ENCODE measurements at places on chromosomes 16 and 17. TPM values are rescaled to one million over a fixed set of nuclear protein-coding genes. Genes with fewer than 3 reads are reported as not detected.

Gene FAM83G
- polyA plus RNA-seq, result 0.18 TPM

Gene ARHGDIG
- polyA plus RNA-seq, result 0.82 TPM

Gene CLEC3A
- polyA plus RNA-seq, result not detected

Gene SERPINF2
- polyA plus RNA-seq, result 2.4 TPM

Gene ERN2
- polyA plus RNA-seq, result not detected

Gene APRT
- polyA plus RNA-seq, result 54.2 TPM

Gene PSMB3
- 73.3 TPM for polyA plus RNA-seq

Gene ANKRD13B
- polyA plus RNA-seq, result 14.4 TPM

Gene KRT23
- 0.19 TPM for polyA plus RNA-seq

GRCh38 chr17:13518261-13519000 is 83.3 kb downstream of the HS3ST3A1 start:
- DNase-seq, result no peak

DNA sequence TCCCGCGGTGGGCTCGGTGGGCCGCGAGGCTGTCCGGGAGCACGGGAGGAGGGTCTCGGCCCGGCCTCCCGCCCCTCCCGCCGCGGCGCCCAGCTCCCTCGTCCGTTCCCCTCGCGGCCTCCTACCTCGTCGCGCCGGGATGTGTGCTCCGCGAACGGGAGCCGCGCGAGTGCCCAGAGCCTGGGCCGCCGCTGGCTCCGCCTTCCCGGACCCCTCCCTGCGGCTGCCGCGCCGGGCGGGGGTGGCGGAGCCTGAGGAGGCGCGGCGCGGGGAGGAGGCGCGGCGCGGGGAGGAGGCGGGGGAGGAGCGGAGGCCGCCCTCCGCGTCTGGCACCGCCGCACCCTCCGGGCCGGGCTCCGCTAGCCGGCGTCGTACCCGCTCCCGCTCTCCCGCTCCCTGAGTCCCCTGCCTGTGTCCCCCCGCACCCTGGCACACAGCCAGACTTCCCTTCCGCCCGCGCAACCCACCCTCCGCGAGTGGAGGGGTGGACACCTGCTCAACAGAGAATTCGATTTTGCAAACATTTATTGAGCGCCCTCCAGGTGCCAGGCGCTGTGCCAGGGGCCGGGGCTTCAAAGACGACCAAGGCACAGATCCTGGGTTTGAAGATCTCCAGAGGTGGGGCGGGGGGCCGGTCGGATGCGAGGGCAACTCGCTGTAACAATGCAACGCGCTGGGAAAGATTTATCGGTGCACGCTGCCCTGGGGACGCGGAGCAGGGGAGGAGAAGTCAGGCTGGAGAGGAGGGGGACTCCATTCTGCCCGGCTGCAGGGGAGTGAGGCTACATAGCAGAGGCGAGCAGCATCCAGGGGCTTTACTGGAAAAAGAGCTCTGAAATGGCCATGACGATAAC is at the start of gene MPP3:
Gene MPP3 (minus strand): TSS at position 171 of the 854 bp plus-strand sequence. CDS start 1,240 bp downstream, outside the sequence.
- DNase-seq, result no peak

GRCh38 chr17:42866216-42866615 is 15.2 kb downstream of the AOC3 start:
- no peak for DNase-seq

DNA sequence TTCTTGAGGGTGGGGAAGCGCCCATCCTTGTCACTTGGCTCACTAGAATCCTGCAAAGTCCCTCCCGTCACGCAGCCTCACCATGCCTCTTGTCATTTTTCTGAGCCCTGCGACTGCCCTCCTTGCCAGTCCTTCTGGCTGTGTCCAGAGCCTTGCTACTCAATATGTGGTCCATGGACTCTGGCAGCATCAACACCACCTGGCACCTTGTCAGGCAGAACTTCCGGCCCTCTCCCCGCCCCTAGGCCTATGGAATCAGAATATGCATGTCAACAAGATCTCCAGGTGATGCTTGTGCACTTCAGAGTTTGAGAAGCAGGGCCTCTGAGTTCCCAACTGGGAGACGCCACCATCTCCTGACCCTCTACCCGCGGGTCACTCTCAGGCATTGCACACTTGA is 12.1 kb downstream of the PIMREG start:
- DNase-seq, result no peak

GRCh38 chr17:60857556-60858080 is 180.0 kb downstream of the BCAS3 start:
- no peak for DNase-seq

GRCh38 chr17:56707312-56708219 is 114.1 kb downstream of the NOG start:
- no peak for DNase-seq

DNA sequence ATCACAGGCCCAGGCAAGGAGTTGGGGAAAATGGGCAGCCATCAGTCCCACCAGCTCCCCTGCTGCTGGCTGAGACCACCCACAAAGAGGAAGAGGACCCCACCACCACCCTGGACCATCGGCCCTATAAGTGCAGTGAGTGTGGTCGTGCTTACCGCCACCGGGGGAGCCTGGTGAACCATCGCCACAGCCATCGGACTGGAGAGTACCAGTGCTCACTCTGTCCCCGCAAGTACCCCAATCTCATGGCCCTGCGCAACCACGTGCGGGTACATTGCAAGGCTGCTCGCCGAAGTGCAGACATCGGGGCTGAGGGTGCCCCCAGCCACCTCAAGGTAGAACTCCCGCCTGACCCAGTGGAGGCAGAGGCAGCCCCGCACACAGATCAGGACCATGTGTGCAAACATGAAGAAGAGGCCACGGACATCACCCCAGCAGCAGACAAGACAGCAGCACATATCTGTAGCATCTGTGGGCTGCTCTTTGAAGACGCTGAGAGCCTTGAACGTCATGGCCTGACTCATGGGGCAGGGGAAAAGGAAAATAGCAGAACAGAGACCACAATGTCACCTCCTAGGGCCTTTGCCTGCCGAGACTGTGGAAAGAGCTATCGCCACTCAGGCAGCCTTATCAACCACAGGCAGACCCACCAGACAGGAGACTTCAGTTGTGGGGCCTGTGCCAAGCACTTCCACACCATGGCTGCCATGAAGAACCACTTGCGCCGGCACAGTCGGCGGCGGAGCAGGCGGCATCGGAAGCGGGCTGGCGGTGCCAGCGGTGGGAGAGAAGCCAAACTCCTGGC is 3.6 kb downstream of the ZNF646 start:
- DNase-seq, result no peak

DNA sequence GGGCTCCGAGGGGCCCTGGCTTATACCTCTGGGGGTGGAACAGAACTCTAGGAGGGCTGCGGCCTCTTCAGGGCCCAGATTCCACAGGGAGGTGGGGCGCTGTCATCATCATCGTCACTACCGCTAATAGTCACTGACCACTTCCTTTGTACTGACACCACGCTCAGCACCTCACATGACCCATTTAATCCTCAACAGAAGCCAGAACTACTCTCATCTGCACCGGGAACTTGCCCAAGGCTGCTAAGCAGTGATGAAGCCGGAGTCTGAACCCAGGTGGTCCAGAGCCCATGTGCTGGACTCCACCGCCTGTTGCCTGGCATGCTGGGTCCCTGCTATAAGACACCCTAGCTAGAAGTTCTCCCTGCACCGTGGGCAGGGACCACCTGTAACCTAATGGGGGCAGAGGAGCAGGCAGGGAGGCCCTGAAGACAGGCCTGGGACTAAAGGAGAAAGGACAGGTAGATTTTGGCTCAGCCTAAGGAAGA is 12.0 kb downstream of the UNC13D start:
- no peak for DNase-seq

GRCh38 chr16:10828851-10829366 is 10.3 kb upstream of the TVP23A start:
- DNase-seq, result peak; percentile 72

DNA sequence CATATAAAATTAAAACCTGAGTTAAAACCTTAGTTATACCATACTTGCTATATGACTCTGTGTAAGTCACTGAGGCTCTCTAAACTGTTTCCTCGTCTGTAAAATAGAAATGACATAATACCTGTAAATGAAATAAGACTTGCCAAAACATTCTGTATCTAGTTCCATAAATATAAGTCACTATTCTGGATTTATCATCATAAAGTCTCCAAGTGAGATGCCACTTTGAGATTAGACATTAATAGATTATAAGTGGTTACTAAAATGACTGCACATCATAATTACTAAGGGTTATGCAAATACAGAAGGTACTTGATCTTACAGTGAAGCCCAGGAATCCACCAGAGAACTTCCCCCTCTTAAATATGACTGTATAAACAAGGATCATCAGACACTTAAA is 12.0 kb upstream of the BRIP1 start:
- DNase-seq, result no peak

DNA sequence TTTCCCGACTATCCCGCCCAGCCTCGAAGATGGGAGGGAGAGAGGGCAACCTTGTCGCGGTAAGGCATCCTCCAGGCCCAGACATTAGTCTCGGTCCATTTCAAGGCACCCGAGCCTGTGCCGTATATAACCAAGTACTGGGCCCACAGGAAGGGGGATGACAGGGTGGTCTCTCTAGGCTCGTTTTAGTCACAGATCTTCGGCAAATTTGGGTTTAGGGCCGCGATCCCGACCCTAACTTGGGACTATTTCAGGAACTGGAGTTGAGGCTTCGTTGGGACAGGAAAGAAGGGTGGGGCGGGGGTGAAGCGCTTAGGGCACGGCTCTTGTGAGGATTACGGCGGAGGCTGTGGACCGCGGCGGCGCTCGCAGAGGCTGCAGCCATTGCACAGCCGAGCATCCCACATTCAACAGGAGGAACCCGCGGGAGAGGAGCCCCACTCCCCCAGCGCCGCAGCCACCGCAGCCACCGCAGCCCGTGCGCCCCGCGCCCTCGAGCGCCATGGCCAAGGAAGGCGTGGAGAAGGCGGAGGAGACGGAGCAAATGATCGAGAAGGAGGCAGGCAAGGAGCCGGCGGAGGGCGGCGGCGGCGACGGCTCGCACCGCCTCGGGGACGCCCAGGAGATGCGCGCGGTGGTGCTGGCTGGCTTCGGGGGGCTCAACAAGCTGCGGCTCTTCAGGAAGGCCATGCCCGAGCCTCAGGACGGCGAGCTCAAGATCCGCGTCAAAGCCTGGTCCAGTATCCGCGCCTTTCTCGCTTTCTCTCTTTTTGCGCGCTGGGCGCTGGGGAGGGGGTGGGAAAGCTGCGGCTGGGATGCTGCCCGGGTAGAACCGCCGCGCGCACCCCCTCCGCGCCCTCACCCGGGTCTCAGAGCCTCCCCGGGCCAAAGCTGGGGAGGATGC is at the start of gene VAT1L:
Gene VAT1L (plus strand): TSS at position 384 of the 904 bp plus-strand sequence. CDS start 119 bp downstream, at position 503.
- no peak for DNase-seq

GRCh38 chr16:29745121-29745852 is 503 bp downstream of the C16orf54 start:
- DNase-seq, result no peak

DNA sequence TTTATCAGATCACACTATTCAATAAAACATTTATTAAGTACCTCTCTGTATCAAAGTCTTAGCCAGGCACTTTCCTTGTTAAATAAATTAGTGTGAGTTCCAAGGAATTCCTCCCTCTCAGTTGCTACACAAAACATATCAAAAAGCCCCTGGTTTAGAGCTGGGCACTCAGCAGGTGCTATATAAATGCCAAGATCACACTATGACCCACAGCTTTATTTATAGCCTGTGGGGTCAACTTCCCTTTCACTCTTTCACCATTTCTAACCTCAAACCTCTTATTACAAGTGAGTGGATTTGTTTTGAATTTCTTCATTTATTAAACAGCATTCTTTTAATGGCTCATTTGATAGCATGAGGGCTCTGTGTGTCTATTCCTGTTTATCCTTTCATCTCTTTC is 112.6 kb upstream of the MPHOSPH6 start:
- DNase-seq, result no peak

GRCh38 chr17:34227707-34228106 is 27.4 kb upstream of the CCL2 start:
- DNase-seq, result no peak

GRCh38 chr16:11139326-11140097 is 116.5 kb downstream of the SOCS1 start:
- DNase-seq, result no peak

DNA sequence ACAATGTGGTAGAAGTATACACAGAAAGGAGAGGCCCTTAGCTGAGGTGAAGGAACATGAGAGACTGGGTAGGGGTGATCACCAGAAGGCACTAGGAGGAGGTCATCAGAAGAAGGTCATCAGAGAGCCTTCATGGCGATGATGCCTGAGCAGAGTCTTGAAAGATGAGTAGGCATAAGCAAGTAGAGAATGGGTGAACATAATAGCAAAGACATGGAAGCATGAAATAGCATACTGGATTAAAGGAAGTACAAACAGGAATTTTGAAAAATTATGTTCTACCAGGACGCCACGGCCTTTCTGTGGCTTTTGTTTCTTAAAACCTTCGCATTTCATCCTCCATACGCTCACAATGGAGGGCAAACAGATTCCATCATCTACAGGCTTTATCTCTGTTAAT is 2.9 kb downstream of the IKZF3 start:
- no peak for DNase-seq

DNA sequence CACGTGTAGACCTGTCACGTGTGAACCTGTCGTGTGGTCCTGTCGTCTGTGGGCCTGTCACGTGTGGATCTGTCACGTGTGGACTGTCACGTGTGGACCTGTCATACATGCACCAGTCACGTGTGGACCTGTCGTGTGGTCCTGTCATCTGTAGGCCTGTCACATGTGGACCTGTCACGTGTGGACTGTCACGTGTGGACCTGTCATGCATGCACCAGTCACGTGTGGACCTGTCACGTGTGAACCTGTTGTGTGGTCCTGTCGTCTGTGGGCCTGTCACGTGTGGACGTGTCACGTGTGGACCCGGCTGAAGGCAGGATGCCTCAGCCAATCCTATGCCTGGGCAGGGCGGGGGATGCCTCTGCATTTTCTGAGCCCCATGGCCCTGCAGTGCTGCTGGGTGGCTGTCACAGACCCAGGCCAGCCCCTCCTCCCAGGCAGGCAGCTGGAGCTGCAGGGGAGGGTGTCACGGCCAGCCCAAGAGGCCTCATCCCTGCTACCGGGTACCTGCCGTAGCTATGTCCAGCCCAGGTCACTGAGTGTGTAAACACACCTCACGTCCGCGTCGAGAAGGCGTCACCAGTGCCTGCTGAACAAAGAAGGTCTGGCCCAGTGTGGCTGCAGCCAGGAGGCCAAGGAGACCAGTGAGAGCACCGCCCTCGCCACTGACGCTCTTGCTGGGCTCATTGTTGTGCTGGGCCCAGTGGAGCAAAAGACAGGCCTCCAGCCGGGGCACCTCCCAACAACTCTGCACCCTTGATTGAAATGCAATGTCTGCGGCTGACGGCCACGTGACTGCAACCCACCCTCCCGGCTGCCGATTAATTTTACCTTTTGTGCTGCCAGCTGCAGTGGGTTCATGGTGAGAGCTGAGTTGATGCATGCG is 18.6 kb upstream of the ACSF3 start:
- no peak for DNase-seq

DNA sequence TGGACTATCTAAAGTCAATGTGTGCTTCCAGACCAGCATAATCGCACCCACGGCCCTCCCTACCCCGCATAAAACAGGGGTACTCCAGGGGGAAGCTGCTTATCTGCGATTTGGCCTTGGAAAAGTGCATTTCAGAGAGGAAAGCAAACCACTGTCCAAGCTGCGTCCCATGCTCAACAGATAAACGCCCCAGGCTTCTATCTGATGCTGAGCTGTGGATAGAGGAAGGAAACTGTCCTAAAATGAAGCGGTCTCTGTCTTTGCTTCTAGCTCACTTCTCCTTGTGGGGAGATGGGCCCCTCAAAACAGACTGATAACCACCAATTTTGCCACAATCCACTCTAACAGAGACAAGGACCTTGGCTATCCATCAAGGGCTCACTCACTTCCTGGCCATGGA is 160.5 kb upstream of the TNRC6C start:
- DNase-seq, result no peak

- DNase-seq, result no peak
Observed at GRCh38 chr17:81863123-81863675, 2.9 kb upstream of the P4HB start.

GRCh38 chr17:59355030-59355701 is 23.7 kb downstream of the YPEL2 start:
- no peak for DNase-seq
